ENCODE measurements at places on chromosomes 7 and 10.

GRCh38 chr7:45390731-45391130 lies 183.4 kb upstream of the ADCY1 start:
- no peak for DNase-seq

- no peak for DNase-seq
These were observed 414.2 kb upstream of the SEMA3C start for GRCh38 chr7:81333004-81333403.

GRCh38 chr7:36911788-36912187 lies 187.5 kb upstream of the AOAH start:
- DNase-seq = no peak

DNA sequence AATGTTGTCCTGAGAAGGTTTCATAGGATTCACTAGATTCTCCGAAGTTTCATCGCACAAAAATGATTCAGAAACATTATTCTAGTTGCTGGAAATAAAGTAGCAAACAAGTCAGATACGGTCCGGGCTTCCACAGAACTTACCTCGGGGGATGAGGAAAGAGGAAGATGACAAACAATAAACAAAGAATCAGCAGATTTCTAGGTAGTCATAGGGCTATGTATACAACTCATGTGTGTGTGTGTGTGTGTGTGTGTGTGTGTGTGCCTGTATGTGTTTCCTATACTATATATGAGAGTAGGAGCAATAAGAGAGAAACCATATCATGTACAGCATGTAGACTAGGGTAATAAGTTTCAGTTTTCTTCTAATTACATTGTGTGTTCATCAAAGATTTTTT lies 16.5 kb downstream of the TMEM236 start:
- no peak for DNase-seq

- DNase-seq = no peak
These were observed 64.9 kb downstream of the STEAP1B start for GRCh38 chr7:22435105-22435504.

DNA sequence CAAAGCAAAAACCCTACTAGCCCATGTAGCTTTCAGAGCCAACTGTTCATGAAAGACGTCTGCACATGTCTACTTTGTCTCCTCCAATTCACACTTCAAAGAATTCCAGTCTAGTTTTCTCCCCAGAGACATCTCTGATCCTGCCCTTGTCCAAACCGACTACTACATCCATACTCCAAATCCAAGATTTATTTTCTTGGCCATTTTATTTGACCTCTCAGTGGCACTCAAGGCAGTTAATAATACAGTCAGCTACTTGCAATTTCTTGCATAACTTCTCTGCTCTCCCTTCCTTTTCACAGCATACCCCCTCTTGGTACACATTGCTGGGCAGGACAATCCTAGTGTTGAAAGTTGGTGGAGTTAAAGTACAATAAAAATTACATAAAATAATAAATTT lies 170.9 kb upstream of the INHBA start:
- DNase-seq = no peak

DNA sequence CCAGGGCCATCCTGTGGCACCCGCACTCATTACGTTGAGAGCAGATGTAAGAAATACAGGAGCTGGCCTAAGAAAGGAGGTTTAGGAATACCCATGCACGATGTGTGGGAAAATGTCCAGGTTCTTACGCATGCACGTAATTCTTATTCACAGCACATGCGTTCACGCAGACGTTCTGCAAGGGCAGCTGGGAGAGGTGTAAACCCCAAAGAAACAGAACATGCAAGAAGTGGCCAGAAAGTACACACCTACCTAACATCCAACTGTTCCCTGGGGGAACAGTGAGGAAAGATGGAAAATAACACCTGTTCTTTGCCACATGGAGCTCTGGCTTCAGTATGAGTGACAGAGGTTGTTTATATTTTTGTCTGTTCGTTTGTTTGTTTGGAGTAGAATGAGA lies 285.6 kb downstream of the PRPF18 start:
- no peak for DNase-seq

- DNase-seq = no peak
These were observed 111.1 kb upstream of the SH2B2 start for GRCh38 chr7:102175423-102176170.

DNA sequence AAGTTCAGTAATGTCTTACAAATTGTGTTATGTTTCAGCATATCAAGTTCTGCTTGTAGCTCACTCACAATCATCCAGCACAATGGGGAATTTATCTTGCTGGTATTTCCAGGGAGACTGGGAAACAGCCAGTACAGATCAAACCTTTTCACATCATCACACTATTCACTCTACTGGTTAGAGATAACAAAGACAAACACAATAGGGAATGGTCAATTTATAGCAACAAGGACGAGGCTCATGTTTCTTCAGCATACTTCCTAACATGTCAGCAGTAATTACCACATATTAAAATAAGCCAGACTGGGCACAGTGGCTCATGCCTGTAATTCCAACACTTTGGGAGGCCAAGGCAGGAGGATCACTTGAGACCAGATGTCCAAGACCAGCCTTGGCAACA lies 38.3 kb downstream of the TOMM7 start:
- DNase-seq = no peak

DNA sequence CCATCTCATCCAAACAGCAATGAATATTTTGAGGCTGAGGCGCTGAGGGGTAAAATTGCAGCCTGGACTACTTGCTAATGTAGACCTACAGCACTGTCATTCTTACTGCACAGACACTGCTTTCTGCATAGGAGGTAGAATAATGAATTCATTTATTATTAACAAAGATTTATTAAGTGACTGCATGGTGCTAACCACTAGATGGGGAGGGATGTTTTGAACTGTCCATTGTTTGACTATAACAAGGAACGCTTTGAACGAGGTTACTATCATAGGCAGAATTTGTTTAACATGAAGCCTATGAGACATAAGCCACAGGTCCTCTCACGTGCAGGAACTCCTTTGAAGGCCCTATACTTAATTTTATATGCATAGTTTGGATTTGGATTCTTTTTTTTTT lies 143.8 kb downstream of the CFTR start:
- no peak for DNase-seq

DNA sequence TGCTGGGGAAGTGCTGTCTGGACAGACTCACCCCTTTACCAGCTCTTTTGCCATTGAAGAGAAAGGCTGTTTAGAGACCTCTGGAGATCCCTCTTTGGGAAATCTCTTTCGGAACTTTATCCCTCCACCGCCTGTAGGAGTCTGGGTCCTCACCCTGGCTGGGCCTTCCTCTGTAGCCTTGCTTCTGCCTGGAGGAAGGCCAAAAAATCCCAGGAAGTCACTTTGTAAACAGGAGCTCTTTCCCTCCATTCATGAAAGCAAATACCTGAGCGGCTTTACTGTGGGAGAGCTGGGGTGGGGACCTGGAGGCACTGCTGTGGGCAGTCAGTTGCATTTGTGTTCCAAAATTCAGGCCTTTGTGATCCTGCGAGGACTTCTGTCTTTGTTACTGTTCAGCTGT lies 126.2 kb downstream of the KLF6 start:
- DNase-seq = no peak

Measured in activated naive CD8-positive, alpha-beta T cell treated with anti-CD3 and anti-CD28 coated beads, Interleukin-2, amount 50 U/mL, for 16 hours (primary cell).